ENCODE measurements at places on chromosomes 1 and 21.

- DNase-seq = no peak
Observed at GRCh38 chr1:7528386-7529198, 242.5 kb upstream of the VAMP3 start.

- DNase-seq = no peak
Observed at GRCh38 chr1:223125766-223126165, 17.3 kb downstream of the TLR5 start.

GRCh38 chr1:160740133-160740688 lies 1.2 kb downstream of the SLAMF7 start:
- DNase-seq = no peak

GRCh38 chr1:29835874-29836273 lies 599.6 kb downstream of the PTPRU start:
- DNase-seq = no peak

- DNase-seq = no peak
Observed at GRCh38 chr1:187883356-187883755, 1054.6 kb downstream of the PLA2G4A start.

GRCh38 chr1:78408810-78409209 lies 82.0 kb upstream of the PTGFR start:
- no peak for DNase-seq

DNA sequence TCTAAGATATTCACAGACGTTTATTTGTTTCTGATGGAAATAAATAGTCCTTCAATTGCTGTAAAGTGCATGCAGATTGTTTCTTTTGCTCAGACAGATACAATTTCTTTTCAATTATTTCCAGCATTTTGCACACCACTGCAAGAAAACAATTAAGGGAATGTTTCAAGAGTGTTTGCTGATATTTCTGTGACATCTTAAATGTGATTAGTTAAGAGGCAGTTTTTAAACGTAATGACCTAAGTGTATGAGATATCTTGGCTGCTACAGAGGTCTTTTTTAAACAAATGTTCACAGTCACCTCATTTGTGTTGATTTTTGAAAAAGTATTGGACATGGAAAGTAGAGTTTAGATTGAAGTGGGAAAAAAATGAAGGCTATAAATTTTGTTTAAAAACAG lies 262.3 kb upstream of the BRINP3 start:
- no peak for DNase-seq

- no peak for DNase-seq
Observed at GRCh38 chr1:32626176-32626575, 24.2 kb downstream of the ZBTB8OS start.

- DNase-seq = no peak
Observed at GRCh38 chr1:27567146-27567526, 36.8 kb downstream of the AHDC1 start.

DNA sequence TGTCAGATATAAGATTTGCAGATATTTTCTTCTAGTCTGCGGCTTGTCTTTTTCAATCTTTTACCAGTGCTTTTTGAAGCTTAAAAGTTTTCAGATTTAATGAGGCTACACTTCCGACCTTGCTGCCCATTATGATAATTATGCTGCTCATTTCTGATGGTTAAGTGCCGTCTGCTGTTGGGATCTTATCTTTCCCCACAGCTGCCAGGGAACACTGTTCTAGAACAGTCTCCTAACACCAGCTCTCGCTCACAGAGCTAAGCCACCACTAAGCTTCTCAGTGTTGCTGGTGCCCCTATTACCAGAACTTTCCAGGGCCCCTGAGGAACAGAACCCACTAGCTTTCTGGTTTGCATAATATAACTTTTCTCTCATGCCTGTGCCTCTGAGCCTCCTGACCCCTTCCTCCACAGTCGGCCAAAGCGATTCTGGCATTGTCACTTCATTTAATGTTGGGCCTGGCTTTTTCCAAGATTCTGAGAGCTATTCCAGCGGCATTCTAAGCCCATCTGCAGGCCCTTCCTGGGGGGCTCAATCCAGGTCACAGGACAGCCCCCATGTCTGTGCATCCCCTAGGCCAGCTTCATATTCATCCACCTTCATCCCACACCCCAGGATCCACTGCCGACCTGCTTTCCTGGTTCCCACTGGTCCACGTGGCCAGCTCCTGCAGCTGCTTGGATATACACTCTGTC lies 237.0 kb downstream of the PTPRU start:
- no peak for DNase-seq

DNA sequence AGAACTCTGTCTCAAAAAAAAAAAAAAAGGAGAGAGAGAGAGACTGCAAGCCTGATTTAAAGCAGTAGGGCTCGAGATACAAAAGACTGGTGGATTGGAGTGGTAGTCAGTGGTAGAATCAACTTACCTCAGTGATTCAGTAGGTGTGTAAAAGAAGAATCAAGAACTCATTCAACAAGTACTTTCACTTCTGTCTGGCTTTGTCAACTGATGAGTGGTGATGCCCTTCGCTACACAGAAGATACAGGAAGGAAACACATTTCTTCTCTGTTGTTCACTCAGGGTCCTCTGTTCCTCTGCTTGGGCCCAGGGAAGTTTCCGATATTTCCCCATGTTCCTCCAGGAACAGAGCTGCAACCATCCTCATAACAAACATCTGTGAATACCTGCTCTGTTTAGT lies 68.6 kb upstream of the COG2 start:
- DNase-seq = no peak

GRCh38 chr1:216702170-216702569 lies 21.1 kb downstream of the ESRRG start:
- no peak for DNase-seq

DNA sequence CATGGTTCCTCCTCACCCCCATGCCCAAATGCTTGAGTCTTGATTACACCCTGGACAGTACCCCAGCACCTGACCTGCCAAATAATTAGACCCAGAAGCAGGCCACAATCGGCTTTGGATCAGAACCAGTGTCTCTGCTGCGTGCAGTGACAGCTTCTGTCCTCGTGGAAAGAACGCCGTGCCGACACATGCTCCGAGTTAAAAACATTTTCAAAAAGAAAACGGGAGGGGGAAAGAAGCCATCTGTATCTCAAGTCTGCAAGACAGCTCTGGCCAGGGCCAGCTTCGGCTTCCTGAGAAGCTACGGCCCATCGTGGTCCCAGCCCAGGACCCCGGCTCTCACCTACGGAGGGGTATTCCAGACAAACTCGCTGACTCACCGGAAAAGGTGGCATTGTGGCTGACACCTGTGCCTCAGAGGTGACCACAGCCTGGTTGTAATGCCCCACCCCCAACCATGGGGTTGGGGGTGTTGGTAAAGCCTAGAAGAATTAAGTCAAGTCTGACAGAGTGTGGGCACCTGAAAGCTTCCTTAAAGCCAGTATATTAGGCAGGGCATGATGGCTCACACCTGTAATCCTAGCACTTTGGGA lies 25.8 kb downstream of the SSBP3 start:
- DNase-seq = no peak

- DNase-seq = no peak
Observed at GRCh38 chr1:86596741-86597290, 49.9 kb downstream of the CLCA4 start.

GRCh38 chr1:164510435-164510834 lies 48.5 kb upstream of the PBX1 start:
- DNase-seq = no peak

DNA sequence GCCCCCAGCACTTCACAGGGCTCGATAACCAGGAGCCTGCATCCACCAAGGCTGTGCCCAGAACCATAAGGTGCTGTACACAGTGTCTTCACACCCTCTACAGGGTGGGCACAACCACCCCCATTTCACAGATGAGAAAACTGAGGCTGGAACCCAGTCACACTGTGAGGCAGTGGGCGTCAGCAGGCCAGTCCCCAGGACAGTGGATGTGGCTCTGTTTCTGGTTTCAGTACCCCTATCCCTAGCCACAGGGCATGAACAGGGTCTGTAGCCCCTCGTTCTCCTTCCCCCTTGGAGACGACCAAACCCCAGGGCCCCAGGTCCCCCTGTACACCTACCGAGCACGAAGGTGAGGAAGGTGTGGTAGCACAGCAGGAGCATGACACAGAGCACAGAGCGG lies 27.6 kb downstream of the TTC39A start:
- no peak for DNase-seq

GRCh38 chr1:61490924-61491323 lies 234.0 kb downstream of the TM2D1 start:
- no peak for DNase-seq

DNA sequence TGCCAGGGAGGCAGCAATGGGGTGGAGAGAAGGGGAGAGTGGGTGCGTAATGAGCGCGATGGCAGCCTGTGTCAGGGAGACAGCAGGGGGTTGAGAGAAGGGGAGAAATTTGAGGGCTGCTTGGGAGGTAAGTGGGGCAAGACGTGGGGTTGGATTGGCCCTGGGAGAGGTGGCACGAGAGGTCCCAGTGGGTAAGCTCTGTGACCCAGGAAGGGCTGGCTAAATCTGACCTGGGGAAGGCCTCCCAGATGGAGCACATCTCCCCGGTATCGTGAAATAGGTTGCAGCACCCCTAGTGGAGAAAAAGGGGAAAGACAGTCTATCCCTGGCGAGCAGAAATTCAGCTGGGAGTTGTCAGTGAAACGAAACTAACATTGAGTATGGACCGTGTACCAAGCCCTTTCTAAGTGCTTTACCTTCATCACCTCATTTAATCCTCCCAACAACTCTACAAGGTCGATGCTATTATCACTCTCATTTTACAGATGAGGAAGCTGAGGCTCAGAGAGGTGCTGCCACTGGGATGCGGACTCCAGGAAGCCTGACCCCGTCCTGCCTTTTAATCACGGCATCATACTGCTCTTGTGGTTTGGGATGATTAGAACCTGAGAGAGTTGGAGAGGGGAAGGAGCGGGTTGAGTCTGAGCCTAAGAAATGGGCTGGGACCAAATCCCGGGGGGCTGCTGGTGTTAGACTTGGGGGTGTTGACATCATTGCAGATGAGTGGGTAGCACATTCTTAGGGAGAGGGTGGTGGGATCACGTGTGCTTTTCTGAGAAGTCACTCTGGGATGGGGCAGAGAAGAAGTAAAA lies 56.6 kb upstream of the RPL11 start:
- no peak for DNase-seq

DNA sequence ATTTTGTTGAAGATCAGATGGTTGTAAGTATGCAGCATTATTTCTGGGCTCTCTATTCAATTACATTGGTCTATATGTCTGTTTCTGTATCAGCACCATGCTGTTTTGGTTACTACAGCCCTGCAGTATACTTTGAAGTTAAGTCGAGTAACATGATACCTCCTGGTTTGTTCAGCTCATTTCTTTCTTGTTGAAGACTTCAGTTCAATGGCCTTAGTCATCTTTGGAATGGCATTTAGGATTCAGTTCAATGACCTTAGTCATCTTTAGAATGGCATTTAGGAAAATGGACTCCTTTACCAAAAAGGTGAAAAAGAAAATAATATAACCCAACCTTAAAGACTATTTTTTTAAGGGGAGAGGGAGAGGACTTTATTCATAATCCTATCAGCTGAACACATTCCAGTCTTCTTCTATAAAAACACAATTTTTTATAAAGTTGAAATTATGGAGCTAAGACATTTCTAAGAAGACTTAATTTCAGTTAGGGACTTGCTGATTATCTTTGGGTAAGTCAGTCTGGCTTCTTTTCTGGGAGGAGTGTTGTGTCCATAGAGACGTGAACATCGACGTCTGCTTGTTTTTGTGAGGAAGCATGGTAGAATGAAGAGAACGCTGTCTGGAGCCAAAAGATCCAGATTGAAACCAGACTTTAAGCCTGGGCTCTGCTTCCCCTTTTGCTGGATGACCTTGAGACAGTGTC lies 48.3 kb downstream of the DDR2 start:
- no peak for DNase-seq

GRCh38 chr1:245788269-245788668 lies 633.5 kb downstream of the KIF26B start:
- no peak for DNase-seq

GRCh38 chr1:216461466-216461865 lies 38.2 kb upstream of the USH2A start:
- no peak for DNase-seq

DNA sequence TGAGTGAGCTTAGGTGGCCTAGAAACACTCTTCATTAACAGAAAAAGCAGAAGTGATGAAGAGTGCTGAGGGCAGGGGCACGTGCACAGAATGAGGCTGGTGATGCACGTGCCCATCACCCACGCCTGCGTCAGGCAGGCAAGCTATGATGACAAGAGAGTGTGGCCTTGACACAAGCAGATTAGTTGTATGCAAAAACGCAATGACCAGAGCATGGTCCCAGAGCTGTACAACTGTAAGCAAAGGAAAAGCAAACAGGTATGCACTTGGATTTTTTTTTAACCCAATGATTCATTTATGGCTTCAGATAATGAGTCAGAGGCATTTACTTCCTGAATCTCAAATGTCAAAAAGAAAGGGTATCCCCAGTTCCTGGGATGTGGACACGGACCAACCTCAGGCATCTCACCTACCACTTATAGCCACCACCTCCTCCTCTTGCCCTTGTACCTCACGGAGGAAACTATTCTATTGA lies 9.1 kb upstream of the TMEM61 start:
- no peak for DNase-seq

DNA sequence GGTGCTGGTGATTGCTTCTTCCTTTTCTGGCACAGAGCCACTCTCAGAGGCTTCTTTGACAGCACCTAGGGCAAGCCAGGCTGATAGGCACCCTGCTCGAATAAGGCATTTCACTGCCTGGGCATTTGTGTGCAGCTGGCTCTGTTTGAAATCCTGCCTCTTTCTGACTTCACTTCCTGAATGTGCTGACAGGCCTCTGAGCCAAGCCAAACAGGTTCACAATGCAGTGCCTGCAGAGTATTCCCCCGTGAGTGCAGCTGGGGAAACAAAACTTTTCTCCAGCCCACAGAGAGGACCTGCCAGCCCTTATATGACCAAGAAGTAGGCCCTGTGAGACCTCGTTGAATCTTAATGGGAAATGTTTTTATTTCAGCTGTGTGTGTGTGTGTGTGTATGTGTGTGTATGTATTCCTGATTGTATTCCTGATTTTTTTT lies 10.4 kb downstream of the JUN start:
- DNase-seq = no peak

GRCh38 chr1:17335821-17336710 lies 28.1 kb downstream of the PADI4 start:
- peak; percentile 87 for DNase-seq
